Fibroblast of villous mesenchyme (primary cell): ENCODE measurements at places on chromosomes 7 and 10. TPM values are rescaled to one million over a fixed set of nuclear protein-coding genes. Genes with fewer than 3 reads are reported as not detected.

DNA sequence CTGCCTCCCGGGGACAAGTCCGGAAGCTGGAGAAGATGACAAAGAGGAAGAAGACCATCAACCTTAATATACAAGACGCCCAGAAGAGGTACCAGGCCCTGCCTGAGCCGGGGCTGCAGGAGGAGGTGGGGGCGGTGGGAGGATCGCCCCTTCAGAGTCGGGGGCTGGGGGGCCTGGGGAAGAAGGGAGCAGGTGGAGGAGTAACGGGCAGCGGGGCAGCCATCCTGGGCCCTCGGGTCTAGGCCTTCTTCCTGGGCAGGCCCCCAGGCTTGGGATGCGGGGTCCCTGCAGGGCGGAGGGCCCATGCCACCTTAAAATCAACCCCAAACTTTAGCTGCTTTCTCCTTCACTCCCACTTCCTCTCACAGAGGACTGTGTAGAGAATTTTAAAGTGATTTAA is 523 bp downstream of the ANKRD30A start:
- no peak for DNase-seq

DNA sequence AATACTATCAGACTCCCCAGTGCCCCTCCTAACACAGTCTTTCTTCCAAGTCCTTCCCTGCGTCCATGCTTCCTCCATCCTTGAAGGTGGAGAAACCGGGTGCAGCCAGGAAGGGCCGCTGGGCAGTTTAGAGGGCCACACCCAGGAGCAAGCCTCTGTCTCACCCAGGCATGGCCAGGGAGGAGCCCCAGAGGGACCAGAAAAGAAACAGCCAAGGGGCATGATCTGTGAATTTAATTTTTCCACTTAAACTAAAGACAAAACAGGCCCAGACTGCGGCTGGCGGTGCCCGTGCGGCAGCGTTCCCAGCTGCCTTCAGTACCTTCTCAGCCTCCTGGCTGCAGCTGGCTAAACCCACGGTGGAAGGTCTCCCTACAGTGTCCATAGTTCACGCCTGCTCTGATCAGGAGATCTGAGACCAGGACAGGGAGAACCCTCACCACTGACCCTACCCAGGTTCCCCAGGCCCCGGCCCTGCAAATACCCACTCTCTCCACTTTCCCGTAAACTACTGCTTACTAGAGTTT is 12.9 kb downstream of the UNCX start:
- DNase-seq, result no peak

- DNase-seq, result peak; percentile 55
These were observed 28.0 kb downstream of the GRK5 start for GRCh38 chr10:119235356-119235755.

- DNase-seq, result no peak
These were observed 27.3 kb downstream of the STN1 start for GRCh38 chr10:103890688-103891087.

DNA sequence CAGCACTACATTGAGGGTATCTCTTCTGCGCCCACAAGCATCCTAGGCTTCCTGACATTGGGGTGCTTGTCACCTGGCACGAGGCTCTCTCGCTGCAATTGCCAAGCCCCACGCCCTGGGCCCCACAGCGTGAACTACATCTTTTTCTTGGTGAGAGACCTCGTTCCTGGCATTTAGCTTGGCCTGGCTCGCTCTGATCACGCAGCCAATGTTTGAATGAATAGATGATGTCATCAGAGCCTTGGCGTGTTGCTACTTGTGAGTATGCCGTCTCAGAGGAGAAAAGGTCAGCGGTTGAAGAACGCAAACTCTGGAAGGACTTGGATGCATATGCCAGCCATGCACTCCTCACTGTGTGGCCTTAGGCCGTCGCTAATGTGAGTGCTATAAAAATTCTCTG is 150.2 kb upstream of the AUTS2 start:
- no peak for DNase-seq

DNA sequence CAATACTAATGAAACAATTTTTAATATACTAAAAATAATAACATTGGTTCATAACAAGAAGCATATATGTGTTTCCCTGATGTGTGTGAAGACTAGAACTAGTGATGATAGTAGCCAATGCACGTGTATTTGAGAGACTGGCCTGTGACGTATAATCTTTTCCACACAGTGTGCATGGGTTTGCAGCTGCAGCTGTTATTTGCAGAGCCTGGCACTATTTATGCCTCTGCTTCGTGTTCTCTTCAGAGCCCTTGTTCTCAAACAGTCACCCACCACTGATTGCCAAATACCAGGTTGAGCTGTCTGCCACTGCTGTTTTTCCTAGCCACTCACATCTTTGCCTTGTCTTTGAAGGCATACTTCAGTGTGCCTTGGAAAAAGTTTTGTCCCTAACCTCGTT is 531.7 kb downstream of the ETV1 start:
- DNase-seq, result no peak

DNA sequence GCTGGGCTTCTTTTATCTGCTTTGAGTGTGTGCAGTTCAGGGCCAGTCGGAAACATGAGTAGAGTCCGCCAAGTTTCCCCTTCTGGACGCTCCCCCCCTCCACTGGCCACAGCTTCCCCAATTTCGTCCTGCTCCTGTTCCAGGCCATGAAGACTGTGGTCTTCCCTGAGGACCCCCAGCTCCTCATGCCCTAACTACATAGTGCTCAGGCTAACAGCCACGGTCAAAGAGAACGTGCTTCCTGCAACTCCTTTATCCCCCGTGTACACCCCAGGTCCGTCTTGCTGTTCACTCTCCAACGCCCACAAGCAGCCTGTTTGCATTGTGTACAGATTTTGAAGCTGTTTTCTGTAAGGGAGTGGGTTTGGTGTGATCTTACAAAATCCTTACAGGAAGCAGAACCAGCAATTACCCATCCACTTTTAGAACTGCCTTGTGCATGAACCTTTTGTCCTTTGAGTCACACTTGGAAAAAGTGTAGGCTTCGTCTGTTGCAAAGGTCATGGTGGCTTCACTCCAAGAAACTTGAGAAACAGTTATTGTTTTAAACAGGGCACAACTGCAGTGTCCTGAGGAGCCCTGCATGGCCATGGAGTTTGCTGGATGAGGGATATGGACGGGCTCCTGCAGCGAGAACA is 77.0 kb upstream of the FAM20C start:
- DNase-seq, result peak; percentile 61

GRCh38 chr7:149353739-149354504 is 91.9 kb downstream of the ZNF783 start:
- no peak for DNase-seq

DNA sequence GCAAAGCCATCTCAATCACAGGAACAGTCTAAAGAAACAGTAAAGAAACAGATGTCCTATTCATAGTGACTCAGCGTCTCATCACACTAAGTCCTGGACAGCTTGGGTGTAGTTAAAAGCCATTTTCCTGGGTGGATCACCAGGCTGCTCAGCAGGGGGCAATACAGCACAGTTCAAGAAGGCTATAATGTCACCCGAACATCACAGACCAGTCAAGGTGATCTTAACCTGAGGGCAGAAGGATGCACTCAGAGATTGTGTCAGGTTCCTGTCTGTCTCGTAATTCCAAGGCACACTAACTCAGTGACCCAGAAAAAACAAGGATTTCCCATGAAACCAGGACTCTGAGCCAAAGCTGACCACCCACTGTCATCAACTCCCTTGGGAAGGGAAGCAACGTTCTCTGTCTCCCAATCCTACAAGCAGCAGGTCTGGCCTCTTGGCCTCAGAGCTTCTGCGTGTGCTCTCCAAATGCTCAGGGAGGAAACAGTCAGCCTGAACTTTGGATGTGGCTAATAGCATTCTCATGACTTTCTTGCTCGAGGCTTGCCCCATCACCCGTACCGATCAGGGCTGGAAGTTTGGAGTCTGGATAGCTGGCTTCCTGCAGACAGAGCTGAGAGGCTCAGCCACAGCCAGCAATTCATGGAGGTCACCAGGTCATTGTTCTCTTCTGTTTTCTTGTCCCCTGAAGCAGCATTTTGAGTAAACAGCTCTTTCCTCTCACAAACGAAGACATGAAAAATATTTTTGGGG is 90.4 kb upstream of the FAM171A1 start:
- peak; percentile 82 for DNase-seq

DNA sequence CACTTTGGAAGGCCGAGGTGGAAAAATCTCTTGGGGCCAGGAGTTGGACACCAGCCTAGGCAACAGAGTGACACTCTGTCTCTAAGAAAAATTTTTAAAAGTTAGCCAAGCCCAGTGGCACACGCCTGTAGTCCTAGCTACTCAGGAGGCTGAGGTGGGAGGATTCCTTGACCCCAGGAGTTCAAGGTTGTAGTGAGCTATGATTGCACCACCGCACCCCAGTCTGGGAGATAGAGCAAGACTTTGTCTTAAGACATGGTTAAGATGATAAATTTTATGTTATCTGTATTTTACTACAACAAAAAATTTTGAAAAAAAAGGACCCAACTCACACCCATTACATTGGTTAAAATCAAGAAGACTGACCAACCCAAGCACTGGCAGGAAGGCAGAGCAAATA is 44.4 kb upstream of the SMARCD3 start:
- no peak for DNase-seq

HYAL4 gene
- under 0.01 and 0.64 TPM in 2 replicates for total RNA-seq

PNLIPRP2 gene
- total RNA-seq, result not detected in 2 replicates

DNA sequence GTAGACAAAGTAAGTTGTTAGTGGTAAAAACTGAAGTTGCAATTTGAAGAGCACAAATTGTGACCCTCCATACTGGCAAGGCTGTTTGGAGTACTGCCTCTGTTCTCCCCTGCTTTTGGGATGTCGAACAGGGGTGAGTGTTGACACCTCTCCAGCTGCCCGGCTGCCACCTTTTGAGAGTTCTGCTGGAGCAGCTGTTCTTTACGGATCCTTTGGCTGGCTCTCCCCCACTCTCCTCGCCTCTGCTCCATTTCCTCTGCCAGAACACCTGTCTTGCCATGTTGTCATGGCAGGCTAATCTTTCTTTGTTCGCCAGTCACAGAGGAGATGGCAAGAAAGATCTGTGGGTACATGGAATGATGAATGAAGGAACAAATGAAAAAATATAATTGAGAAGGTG is 34.9 kb downstream of the INSYN2A start:
- no peak for DNase-seq

TAC1 gene
- total RNA-seq, result not detected in 2 replicates

MYL10 gene
- not detected in 2 replicates for total RNA-seq

DNA sequence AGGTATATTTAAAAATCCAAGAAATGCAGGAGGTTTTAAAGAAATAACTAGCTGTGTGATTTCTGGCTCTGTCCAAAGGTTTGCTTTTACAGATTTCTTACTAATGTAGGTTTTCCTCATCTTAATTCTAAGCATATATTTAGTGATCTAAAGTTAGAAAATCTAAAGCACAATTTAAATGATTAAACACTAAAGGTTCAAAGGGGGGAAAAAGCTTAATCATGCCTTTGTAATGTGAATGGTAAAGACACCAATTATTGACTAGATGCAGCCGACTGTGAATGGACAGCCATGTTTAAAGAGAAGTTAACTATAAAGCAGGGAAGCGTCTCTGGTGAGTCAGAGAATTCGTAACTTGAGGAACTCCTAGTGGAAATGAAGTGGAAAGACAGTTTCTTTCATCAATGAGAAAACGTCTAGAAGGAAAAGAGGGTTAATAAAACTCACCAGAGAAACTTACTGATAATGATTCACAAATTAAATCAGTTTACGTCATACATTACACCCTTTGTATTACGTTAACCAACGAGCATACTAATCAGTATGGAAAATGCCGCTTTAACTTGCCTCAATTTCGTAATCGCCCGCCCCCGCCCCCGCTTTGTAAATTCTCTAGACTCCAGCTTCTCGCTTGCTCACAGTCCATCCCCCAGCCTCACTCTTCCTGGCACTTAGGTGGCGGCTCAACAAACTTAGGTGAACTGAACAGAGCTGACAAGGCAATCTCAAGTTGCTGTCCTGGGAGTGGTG is 1.1 kb upstream of the HBP1 start:
- peak; percentile 93 for DNase-seq

SPDYE2 gene
- total RNA-seq, result not detected in 2 replicates

CHAT gene
- total RNA-seq, result not detected in 2 replicates

OR2A12 gene
- not detected in 2 replicates for total RNA-seq

- no peak for DNase-seq
These were observed 8.8 kb upstream of the TRPV6 start for GRCh38 chr7:142894112-142894984.

DNA sequence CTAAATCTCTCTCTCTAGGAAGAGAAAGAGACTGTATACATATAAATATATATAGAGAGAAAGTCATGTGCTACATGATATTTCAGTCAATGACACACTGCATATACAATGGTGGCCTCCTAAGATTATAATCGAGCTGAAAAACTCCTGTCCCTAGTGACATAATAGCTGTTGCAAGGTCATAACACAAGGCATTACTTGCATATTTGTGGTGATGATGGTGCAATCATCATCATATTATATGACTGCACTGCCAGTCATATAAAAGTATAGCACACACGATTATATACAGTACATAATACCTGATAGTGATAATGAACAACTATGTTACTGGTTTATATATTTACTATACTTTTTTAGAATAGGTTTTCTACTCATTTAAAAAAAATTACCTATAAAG is 316.7 kb downstream of the FGFR2 start:
- DNase-seq, result no peak

DNA sequence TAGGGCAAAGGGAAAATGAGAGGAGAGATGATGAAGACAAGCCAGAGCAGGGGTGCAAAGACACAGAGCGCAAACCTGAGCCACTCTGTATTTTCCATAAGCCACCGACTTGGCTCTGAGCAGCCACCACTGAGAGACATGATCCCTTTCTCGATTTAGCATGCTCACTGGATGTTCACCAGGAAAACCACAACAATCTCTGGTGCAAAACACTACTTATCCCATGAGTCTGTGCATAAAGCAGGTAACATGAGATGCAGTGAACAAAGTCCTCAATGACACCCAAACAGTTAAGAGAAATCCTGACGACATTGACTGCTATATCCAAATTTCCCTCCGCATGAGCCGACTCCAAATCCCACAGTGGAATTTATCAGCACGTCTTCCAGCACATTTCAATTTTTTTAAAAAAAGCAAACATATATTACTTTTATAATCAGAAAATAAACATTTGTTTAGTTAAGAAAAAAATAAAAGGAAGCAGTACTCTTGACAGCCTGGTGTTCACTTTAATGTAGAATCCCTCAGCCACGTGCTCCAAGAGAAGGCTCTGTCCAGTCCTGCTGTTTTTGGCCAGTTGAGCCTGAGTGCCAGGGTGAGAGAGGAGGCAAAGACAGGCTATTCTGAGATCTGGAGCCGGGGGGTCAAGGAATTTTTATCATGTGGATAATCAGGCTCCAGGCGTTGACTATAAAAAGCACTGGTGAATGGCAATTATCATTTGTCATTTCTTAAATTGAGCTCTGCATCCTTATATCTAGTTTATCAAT is 238.4 kb downstream of the KCNMA1 start:
- no peak for DNase-seq

DNA sequence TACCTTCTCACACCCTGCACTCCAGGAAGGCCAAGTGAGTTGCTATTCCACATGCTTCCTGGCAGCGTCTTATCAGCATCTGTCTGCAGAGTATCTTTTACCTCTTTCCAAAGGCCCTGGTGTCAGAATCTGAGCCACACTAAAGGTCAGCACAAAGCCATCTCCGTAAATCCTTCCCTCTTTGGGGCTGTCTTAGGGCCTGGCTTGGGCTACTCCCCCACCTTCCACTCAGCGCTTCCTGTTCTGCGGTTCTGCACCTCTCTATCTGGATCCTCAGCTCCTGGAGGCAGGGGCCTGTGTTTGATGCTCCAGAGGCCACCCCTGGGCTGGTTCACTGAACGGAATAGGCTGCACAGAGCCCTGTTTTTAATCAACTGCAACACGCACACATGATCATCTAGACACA is 334.8 kb upstream of the GALNT17 start:
- DNase-seq, result no peak

PRKG1 gene
- total RNA-seq, result 19.0 and 38.7 TPM in 2 replicates

GRCh38 chr10:113880236-113880635 is 25.8 kb downstream of the NHLRC2 start:
- DNase-seq, result no peak

- no peak for DNase-seq
These were observed 11.5 kb upstream of the GARS1 start for GRCh38 chr7:30583181-30583580.
